Stimulated activated CD4-positive, alpha-beta T cell treated with anti-CD3 and anti-CD28 coated beads, Interleukin-1b, Interleukin-23, amount 100 ng/mL, for 1 hour (primary cell): ENCODE measurements at places on chromosomes 12 and 14.

DNA sequence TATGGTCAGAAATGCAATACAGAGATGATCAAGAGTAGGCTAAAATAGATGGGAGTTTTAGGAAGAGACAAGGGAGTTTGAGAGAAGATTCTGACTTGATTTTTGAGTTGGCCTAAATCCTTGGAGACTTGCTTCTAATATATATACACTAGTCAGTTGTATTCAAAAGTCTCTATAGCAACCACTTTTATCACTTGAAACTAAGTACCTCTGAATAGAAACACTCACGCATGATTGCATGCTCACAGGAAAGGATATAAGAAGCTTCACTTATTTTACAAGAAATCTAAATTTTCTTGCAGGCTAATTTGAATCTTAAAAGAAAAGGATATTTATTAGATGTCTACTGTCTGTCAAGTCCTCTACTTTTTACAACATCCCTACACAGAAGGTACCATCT is 316.8 kb downstream of the SNAPC1 start:
- no peak for DNase-seq

DNA sequence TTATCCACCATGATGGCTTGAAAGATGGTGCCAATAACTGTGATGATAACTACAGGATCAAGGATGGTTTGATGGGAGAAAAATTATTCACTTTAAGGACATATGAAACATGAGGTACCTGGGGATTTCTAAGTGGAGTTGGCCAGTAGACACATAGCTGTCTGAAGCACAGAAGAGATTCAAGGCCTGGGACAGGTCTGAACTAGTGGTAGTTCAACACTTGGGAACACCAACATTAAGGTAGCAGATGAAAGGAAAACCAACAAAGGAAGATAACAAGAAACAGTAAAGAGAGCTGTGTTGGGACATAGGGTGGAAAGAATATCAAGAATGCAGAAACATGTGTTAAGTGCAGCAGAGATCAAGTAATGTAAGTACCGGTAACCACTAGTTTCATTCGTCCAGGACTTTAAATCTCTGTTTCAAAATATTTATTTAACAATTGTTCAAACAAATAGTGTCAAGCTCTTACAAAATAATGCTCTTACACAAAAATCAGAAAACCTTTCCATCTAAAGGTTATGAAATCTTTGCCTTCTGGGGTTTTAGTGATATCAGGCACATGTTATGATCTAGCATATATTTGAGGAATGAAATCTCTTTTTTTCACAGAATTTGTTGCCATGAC is 104.7 kb downstream of the ST8SIA1 start:
- no peak for DNase-seq

GRCh38 chr14:50620341-50620740 is 47.8 kb downstream of the SAV1 start:
- no peak for DNase-seq

DNA sequence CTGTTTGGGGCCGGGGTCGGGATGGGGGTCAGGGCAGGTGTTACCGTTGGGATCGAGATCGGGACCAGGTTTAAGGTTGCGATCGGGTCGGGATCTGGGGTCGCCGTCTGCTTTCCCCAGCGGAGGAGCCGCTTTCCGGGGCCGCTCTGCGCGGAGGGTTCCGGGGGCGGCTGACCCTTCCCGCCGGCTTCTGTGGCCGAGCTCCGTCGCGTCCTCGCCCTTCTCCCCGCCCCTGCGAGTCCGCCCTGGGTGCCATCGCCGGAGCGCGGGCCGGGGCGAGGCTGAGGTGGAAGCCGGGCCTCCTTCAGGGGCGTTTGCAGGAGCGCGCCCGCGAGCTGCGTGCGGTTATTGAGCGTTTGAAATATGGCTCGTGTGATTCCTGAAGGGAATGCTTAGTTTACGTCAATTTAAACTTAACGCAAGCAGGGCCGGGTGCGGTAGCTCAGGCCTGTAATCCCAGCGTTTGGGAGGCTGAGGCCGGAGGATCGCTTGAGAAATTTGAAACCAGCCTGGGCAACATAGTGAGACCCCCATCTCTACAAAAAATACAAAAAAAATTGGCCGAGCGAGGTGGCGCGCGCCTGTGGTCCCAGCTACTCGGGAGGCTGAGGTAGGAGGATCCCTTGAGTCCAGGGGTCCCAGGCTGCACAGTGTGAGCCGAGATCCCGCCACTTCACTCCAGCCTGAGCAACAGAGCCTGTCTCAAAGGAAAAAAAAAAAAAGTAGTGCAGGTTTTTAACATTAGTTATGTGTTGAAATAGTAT is 620 bp downstream of the PGAM5 start:
- no peak for DNase-seq

GRCh38 chr14:65877624-65878023 is 465.1 kb downstream of the FUT8 start:
- DNase-seq: no peak

DNA sequence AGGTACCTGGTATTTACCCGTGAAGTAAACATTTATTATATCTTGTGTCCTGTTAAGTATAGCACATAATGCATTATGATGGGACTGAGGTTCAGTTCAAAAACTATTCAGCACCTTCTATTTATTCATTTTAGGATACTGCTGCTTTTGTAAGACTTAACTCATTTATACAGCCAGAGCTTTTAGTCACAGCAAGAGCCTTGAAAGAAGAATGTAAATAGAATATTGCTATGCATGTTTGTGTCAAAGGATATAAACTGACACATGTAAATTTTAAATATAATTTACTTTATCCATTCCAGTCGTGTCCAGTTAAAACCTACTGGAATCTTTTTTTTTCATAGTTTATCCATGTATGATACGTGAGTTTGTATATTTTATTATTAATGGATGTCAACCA is 168.8 kb downstream of the FUT8 start:
- no peak for DNase-seq

GRCh38 chr12:112347581-112347982 is 34.6 kb downstream of the HECTD4 start:
- no peak for DNase-seq

DNA sequence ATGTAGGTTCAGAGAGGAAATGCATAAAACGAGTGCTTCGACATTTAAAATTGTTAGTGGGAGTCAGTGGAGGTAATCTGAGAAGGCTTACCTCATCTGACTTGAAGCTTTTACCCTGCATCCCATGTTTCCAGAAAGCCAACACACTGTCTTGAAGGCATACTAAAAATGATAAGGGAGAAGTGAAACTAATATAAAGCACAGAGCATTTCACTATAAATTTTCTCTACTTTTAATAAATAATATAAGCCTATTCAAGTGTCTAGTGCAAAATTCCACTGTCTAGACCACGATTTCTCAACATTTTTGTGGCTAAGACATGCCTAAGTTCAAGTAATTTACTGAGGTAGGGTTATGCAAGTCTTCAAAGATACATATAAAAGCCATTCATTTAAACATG is 29.1 kb upstream of the CDKL1 start:
- no peak for DNase-seq

- no peak for DNase-seq
Measured at GRCh38 chr14:65186951-65187350, 84.6 kb upstream of the MAX start.

- no peak for DNase-seq
Measured at GRCh38 chr12:108839018-108839889, 18.1 kb downstream of the SSH1 start.

- no peak for DNase-seq
Measured at GRCh38 chr12:66241061-66242043, 52.3 kb downstream of the IRAK3 start.

DNA sequence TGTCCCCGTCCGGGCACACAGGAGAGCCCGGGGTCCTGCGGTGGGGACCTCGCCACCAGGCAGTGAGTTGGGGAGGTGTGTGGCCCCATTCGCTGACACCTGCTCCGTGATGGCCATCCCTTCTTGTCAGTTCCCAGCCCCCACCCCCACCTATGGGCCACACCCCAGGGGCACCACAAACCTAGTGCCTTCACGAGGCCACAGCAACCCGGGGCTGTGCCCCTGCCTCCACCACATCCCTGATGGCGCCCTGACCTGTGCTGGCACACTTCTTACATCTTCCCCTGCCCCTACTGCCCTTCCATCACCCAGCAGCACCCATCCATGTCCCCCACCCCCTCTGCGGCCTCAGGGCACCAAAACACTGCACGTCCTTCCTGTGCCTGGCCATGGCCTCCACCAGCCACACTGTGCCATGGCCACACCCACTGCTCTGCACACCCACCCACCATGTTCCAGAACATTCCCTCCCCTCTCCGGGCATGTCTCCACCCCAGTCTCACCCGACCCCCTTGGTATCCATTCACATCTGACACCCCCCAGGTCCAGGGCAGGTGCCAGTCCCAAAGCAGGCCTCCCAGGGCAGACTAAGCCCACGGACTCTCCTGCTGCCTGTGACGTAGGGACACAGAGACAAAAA is 24.4 kb downstream of the JAG2 start:
- no peak for DNase-seq

- no peak for DNase-seq
Measured at GRCh38 chr14:37081218-37081617, 91.2 kb downstream of the SLC25A21 start.

DNA sequence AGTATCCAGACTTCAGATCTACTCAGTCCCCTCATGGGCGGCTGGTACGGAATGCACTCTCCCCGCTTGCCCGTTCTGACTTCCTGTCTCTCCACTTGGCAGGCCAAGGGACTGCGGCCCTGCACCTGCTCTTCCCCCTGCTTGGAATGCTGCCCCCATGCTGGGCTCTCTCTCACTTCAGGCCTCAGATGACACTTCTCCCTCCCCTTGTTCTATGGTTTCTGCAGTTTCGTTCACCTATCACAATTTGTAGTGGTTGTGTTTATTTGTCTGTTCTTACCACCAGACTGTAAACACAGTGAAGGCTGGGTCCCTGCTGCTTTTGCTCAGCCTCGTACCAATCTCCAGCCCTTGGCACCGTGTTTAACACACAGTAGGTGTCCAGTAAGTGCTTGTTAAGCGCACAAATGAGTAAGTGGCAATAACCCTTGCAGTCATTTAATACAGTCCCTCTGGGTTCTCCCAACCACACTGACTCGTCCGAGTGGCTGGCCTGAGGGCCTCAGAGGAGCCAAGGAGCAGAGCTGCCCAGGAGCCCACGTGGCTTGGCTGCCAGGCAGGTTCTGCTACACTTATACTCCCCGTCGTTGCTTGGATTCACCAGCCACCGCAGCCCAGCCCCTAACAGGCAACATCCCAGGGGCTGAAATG is 11.8 kb downstream of the SLC6A12 start:
- DNase-seq: no peak

DNA sequence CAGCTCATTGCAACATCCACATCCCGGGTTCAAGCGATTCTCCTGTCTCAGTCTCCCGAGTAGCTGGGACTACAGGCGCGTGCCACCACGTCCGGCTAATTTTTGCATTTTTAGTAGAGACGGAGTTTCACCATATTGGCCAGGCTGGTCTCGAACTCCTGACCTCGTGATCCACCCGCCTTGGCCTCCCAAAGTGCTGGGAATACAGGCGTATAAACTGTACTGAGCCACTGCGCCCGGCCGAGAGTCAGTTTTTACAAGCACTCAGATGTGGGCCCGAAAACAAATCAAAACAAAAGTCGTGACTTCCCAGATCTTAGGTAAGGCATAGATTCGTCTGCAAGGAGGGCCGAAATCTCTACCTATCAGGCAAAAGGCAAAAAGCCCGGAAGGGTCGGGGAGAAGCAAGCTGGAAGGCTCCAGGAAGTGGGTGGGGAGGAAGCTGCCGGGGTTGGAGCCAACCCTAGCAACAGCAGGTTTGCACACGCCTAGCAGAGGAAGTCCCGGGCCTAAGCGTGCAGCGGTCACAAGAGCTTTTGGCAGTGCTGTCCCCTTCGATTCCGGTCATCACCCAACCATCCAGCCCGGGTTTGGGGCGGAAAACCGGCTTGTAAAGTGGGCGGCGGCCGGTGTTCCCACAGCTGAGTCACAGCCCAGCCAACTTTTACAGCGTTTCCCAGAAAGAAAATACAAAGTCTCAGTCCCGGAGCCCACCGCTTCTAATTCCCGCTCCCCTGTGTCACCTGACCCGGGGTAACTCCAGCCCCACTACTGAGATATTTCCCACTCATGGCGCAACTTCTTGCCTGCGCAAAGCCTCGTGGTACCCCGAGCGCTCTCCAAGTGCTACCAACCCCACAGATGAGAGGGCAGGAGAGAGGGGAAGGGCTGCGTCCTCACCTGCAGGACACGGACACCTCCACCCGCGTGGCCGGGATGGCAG is 583 bp downstream of the CPNE8 start:
- peak; percentile 5 for DNase-seq

GRCh38 chr12:113329022-113329790 is 5.7 kb downstream of the SLC8B1 start:
- no peak for DNase-seq

DNA sequence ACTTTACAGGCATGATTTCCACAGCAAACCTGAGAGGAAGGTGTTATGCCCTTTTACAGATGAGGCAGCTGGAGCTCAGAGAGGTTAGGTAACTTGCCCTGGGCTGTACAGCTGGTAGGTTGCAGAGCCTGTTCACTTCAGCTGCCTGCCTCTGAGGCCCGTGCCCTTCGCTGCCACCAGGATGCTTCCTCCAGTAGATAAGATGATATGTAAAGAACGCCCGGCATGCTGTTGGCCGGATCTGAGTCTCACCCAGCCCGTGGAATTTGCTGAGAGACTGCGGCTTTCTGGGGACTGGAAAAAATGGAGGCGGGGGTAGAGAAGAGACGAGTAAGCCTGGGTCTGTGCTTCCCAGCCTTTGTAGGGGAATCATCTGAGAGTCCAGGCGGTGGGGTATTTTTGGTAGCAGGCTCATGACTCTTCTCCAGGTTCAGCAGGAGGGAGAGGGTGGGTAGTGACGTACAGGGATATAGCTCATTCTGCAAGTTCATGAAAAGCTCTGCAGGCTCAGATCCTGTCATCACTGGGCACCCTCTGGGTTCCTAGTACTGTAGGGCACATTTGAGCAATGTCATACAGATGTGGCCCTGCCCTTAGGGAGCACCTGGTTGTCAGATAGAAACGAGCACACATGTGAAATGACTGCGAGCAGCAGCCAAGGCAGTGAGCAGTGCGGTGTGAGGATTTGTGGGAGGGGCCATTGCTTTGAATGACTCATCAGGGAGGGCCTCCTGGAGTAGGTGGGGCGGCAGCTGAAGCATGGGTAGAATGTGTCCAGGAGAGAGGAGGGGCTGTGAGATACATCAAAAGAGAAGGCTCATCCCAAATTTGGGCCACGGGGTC is 159.4 kb downstream of the TSPAN9 start:
- no peak for DNase-seq

DNA sequence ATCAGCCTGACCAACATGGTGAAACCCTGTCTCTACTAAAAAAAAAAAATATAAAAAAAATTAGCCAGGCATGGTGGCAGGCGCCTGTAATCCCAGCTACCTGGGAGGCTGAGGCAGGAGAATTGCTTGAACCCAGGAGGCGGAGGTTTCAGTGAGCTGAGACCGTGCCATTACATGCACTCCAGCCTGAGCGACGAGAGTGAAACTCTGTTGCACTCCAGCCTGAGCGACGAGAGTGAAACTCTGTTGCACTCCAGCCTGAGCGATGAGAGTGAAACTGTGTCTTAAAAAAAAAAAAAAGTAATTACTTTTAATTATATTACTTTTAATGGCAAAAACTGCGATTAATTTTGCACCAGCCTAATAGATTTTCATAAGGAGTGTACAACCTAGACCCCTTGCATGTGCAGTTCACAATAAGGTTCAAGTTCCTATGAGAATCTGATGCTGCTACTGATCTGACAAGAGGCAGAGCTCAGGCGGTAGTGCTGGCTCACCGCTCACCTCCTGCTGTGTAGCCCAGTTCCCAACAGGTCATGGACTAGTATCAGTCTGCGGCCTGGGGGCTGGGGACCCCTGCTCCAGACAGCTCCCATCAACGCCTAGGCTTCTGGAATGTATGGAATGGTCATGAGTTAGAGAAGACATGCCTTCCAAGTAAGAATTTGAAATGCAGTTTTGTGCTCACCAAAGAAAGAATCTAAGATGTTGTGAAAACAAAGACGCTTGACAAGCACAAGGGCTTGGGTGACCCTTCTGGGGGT is 10.1 kb downstream of the LTB4R start:
- no peak for DNase-seq
